Sigmoid colon (tissue), 7 donors: ENCODE measurements at places on chromosomes 2 and 18. TPM values are rescaled to one million over a fixed set of nuclear protein-coding genes. Genes with fewer than 3 reads are reported as not detected.

DNA sequence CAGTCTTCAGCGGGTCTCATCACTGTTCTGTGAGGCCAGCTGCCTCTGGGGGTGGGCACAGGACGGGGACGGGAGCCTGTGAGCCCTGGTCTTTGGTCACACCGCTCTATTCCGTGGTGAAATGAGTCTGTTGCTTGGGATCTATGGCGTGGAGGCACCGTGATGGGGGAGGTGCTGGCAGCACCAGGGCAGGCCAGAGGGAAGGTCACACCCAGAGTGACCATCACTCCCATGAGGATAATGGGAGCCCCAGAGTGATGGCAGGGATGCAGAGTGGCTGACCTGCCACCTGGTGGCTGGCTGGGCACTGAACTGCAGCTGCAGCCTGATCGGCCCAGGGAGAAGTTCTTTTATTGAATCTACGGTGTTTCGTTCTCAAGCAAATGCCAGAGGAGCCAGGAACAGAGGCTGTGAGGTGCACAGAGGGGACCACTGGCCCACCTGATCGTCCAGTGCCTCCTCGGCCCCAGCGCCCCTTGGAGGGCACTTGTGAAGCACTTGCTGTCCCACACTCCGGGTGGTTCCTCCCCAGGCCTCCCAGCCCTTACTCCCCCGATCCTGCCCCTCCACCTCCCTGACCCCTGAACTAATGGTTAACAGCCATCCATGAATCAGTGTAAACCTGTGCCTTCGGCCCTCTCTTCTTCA is 17.9 kb downstream of the KCNIP3 start:
- no peak for DNase-seq

DNA sequence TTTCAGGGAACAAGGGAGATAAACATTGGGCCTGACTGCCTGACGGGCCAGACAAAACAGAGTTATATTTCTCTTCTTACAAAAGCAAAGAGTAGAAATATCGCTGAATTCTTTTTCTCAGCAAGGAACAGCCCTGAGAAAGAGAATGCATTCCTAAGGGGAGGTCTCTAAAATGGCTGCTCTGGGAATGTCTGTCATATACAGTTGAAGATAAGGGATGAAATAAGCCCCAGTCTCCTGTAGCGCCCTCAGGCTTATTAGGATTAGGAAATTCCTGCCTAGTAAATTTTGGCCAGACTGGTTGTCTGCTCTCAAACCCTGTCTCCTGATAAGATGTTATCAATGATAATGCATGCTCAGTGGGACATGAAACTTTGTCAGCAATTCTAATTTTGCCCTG is 134.9 kb upstream of the CNTNAP5 start:
- DNase-seq: no peak

GRCh38 chr2:169478339-169478738 is 955 bp upstream of the BBS5 start:
- DNase-seq: no peak

DNA sequence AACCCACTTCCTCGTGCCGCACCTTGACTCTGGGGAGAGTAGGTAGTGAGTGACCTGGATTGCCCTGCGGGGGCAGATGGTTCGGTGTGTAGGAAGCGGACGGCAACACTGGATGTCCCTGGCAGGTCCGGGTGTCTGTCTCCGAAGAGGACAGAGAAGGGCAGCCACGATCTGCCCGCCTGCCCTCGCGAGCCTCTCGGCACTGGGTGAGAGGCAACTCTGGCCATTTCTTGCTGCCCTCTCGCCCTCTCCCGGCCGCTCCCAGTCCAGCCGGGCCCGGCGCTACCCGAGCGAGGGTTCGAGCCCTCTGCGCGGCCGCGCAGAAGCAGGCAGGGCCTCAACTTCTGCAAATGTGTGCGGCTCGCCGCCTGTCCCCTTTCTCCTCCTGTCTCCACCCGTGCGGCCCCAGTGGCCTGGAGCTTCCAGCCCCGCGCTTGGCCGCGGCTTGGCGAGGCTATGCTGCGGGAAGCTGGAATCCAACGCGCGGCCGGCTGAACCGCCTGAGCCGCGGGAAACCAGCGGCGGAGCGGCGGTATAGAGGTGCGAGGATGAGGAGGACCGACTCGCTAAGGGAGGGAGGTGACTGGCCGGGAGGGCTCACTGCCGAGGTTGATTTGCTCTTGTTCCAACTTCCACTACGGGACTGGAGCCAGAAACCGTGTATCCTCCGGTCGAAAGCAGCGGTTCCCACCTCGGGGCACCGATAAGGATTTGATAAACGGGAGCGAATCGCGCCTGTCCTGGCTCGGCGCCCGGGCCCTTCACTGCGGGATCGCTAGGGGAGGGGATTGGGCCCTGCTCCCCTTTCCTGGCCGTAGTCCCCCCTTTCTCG is 1.5 kb downstream of the EPAS1 start:
- peak; percentile 77 for DNase-seq

DNA sequence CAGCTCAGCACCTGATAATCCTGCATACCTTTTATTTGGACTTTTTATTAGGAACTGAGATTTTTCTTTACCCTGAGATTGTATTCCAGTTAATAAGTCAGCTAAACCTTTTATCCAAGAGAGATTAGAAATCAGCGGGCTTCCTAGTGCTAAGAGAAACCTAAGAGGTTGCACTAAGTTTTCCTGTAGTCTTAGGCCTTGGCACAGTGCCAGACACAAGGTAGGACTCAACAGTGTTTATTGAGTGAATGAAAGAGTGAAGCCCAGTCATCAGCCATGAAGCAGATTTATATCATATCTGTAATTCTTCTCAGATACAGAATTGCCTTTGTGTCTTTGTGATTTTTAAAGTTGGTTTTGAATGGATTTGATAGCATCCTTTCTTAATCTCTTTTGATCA is 13.6 kb downstream of the OTX1 start:
- DNase-seq: no peak

DNA sequence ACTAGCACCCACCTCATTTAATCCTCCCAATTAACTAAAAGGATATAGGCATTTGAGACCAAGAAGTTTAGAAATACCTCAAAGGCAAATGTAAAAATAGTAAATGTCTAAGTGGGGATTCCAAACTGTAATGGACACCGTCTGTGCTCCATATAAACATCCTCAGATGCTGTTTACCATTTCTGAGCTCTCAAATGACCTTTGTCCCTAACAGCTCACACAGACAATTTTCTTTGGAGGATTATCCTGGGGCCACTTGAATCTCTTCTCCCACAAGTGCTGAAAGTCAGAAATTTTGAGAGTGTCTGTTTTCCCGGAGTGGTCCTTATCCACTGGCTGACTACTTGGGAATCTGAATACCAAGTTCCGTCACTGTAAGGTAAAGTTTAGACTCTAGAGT is 1418.9 kb downstream of the LRP1B start:
- no peak for DNase-seq

GRCh38 chr2:30741576-30741975 is 65.7 kb downstream of the CAPN13 start:
- DNase-seq: peak; percentile 29

GRCh38 chr2:27989149-27989548 is 98.6 kb downstream of the BABAM2 start:
- no peak for DNase-seq

DNA sequence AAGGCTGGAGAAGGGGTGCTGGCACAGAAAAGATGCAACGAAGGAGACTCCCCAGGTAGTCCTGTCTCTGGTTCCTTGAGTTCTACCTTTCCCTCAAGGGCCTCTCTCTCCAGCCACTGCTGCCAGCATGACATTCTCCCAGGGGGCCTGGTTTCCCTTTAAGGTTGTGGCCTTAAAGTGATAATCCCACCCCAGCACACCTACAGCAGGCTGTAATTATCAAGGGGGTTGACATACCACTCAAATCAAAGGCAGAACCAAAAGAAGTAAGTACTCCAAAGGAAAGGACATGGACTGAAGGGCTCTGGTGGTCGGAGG is 127.4 kb upstream of the MSH6 start:
- DNase-seq: no peak

GRCh38 chr18:38481576-38481975 is 916.0 kb upstream of the CELF4 start:
- no peak for DNase-seq

DNA sequence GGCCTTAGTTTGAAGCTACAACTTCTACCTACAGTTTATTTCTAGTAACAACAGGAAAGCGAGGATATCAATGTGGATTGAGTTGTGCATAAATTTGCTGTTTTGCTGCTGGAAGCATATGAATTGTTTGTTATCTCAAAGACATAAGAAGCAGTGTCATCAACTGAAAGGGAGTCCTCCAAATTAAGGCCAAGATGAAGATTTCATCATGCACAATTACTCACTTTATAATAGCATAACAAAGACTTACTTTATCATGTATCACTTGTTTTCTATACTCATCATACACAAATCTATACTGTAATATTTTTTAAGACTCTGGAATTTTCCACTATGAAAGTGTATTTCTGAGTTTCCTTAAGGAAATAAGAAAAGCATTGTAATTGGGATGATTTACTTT is 136.1 kb upstream of the FANCL start:
- DNase-seq: no peak

GRCh38 chr2:196459539-196459938 is 180.0 kb upstream of the CCDC150 start:
- no peak for DNase-seq

DNA sequence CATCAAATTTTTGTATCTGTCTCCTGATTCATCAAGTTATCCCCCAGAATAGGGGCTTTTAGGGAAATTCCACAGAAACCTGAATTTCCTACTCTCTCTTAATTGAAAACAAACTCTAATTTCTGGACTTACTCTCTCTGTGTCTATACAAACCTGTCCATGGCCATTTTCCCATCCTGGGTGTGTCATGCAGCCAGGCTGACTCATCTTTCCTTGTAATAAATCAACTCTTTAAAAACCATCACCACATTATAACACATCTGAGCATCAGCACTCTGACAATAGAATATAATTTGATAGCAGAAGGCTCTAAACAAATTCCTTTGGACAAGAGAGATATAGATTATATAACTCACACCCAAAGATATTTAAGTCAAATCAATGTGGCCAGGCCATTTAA is 610.2 kb downstream of the DCC start:
- no peak for DNase-seq

DNA sequence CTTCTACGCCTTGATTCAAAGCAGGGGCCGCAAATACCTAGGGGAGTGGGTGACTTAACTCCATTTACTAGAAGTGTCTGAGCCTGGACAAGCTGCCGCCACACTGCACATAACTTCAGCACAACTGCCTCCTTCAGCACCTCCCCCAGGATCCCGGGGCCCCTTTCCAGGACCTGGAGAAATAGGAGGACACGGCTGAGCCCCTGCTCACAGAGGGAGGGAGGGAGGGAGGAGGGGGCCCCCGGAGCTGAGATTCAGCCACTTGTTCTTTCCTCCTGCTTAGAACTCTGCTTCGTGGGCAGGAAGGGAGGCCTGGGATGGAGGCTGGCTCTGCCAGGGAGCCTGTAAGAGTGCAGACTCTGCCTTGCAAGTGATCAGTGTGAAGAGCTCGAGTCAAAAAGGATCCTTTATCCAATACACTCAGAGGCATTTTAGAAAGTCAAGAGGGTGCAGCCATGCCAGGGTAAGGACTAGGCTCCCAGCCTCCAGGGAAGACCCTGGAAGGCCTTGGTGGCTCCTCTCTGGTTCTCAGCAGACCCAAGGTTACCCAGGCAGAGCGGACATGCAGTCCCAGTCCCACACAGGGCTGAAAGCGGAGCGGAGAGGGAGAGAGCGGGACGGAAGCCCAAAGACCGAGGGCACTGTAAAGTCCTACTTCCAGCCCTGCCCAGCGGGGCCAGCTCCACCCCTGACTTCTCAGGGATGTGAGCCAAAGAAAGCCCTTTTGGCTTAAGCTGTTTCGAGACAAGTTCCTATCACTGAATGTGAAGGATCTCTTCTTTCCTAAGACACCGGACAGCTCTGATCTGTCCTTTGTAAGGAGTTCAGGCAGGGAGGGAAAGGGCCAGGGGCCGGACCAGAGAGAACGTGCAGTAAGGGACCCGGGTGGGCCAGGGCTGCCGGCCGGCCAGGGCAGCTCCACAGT is 8.6 kb upstream of the ARMC9 start:
- DNase-seq: peak; percentile 79

GRCh38 chr2:111671426-111672150 is 212.4 kb downstream of the ANAPC1 start:
- peak; percentile 78 for DNase-seq

DNA sequence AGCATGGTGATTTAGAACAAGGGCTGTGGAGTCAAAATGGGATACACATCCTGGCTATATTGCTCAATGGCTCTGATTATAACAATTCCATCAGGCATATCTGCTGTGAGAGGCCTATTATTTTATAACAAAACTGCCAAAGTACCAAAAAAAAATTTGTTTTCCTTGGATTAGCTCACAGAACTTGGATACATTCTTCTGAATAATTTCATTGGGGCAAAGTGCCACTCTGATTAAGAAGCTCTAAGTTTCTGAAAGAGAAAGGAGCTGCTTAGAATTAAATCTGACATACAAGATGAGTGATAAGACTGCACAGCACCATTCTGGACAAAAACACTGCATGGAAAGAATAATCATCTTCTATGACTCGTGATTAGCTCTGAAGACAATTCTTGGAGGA is 85.7 kb downstream of the SMC6 start:
- no peak for DNase-seq

DNA sequence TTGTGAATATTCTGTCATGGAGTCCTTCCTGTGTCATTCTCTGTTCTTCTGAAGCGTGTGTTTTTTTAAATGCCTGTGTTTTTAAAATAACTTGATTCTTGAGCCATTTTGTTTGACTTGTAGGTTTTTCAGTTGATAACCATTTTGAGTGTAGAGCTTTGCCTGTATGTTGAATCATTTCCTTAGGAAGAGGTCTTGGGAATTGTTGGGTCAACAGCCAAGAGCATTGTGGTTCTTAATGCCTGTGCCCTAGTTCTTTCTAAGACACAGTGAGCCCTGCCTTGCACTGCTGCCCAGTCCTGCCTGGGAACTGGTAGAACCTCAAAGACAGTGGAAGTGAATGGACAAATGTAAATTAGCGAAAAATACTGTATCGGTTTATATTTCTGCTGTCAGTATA is 25.9 kb downstream of the RAB12 start:
- no peak for DNase-seq

DNA sequence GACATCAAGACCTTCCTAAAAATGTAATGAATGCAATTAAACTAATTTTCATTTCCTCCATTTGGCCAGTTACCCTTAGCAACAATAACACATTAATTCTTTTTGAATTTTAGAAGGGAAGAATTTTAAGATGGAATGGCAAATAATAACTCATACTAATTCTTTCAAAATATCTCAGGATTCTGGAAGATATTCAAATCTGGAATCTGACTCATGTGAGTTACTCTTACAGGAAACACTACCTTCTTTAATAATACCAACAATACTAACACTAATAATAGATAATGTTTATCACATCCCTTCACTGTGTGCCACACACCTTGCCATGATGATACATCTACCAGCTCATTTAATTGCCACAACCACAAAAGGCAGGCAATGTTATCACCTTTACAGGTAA is 46.4 kb downstream of the ZNF521 start:
- no peak for DNase-seq

- peak; percentile 74 for DNase-seq
These were observed 86.1 kb upstream of the ZCCHC2 start for GRCh38 chr18:62436636-62437234.

GRCh38 chr2:42170619-42171395 is 1.7 kb downstream of the EML4 start:
- DNase-seq: no peak

FOXI3 gene
- polyA plus RNA-seq: not detected

CXCR1 gene
- polyA plus RNA-seq: 0.46 TPM

SUPT7L gene
- 8.4 TPM for polyA plus RNA-seq

NT5C1B gene
- polyA plus RNA-seq: not detected

FIGN gene
- polyA plus RNA-seq: not detected

PARD3B gene
- 3.7 TPM for polyA plus RNA-seq

ARL4C gene
- 4.8 TPM for polyA plus RNA-seq

CYP20A1 gene
- 10.8 TPM for polyA plus RNA-seq

SLC9A2 gene
- 6.7 TPM for polyA plus RNA-seq

CYP27C1 gene
- polyA plus RNA-seq: 0.60 TPM

VIT gene
- polyA plus RNA-seq: 1.1 TPM
